ENCODE measurements at places on chromosomes 1 and 21.

DNA sequence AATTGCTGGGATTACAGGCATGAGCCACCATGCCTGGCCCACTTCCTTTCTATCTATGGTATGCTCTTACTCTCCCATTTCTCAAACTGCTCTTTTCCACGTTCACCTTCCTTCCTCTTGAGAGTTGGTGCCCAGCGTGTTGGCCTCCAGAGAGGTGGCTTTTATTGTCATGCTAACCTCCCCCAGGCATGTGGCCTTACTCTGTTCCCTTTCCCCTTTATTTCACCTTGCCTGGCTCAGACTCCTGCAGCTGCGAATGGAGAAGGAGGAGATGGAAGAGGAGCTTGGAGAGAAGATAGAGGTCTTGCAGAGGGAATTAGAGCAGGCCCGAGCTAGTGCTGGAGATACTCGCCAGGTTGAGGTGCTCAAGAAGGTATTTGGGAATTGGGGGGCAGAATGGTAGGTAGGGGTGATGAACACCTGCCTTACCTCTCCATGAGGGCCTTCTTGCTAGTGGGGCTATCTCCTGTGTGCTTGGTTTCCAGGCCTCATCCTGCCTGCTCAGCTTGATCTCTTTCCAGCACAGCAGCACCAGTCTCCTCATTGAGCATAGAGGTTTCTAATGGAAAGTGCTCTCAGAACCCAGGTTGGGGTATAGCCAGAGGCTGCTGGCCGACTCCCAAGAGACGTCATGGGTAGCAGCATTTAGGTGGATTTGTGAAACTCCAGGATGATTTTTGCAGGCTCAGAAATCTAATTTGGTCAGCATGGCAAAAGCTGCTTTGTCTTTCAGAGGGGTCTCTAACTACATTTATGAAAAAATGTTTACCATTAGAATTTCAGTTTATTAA is 13.2 kb upstream of the TUFT1 start:
- DNase-seq = no peak

GRCh38 chr1:5765483-5765882 is 226.7 kb downstream of the NPHP4 start:
- no peak for DNase-seq

DNA sequence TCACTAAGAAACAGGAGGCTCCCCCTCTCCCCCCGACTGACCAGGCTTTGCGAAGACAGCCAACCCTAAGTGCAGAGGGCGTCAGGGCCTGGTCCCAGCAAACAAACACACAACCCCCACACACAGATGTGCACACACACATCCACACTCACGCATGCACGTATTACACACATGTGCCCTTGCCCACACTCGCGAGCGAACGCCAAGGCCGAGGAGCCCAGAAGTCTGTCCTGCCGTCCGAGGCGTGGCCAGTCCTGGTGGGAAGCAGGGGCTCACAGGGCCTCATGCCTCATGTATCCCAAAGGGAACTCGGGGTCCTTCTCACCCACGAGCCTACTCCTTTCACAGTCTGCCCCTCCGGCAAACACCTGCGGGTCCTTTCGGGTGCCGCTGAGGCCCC is 2.0 kb downstream of the SDF4 start:
- no peak for DNase-seq

DNA sequence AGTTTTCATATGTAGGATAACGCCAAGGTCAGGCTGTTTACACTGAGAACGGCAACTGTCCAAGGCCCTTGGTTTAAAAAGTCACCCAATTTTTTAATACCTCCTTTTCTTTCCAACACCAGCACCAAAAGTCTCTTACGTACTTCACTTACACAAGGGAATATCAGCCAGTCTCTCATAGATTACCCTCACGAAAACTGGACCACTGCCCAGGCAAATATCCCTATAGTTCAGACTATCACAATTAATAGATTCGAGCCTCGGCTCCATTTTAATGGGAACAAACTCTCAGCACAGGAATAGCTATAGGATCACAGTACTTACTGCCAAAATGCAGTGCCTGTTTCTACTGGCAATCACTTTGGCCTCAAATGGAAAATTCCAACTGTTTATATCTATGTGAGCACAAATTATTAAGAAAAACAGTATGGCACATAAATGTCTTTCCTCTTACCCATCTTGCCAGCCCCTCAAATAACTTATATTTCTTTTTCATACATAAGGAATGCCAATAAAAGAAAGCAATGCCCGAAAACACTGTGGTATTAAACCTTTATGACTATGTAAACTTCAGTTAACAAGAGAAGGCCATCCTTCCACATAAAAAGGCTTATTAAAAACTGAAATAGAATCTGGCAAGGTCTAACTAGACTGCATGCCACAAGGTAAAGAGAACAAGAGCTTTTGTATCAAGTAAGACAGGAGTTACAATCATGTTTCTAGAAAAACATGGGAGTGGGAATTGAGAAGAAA is 97.8 kb downstream of the SLC45A1 start:
- no peak for DNase-seq
